CD8-positive, alpha-beta memory T cell (primary cell): ENCODE measurements at places on chromosomes 3 and 15. TPM values are rescaled to one million over a fixed set of nuclear protein-coding genes. Genes with fewer than 3 reads are reported as not detected.

GRCh38 chr3:42495393-42495792, 7.0 kb upstream of the VIPR1 start:
- DNase-seq = no peak
- peaks cover 12% of the 10 kb centered on the region for H3K27me3 ChIP-seq
- H3K4me3 ChIP-seq = no peak overlapping the region
- no peak overlapping the region for H3K27ac ChIP-seq
- no peaks in the 10 kb centered on the region for H3K36me3 ChIP-seq

DNA sequence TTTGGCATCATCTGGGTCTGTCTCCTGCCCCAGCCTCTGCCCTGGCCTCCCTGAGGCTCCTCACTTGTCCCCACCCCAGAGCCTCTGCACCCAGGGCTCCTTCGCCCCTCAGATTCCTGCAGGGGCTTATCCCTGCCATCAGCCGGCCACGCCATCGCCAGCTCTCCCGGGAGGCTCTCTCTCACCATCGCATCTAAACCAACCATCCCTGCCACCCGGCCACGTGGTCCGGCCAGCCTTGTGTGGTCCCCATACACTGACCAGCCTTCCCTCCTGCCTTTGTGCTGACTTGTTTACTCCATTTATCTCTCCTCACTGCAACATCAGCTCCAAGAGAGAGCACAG, 134.3 kb upstream of the IQSEC1 start:
- no peak overlapping the region for H3K27ac ChIP-seq
- no peak overlapping the region for H3K4me3 ChIP-seq
- no peaks in the 10 kb centered on the region for H3K36me3 ChIP-seq
- no peaks in the 10 kb centered on the region for H3K4me1 ChIP-seq

- H3K27ac ChIP-seq = no peak overlapping the region
- no peaks in the 10 kb centered on the region for H3K27me3 ChIP-seq
- H3K4me3 ChIP-seq = no peak overlapping the region
- DNase-seq = no peak
- H3K36me3 ChIP-seq = no peaks in the 10 kb centered on the region
- no peaks in the 10 kb centered on the region for H3K4me1 ChIP-seq
Measured at GRCh38 chr15:70698426-70698825, 64.9 kb downstream of the UACA start.

DNA sequence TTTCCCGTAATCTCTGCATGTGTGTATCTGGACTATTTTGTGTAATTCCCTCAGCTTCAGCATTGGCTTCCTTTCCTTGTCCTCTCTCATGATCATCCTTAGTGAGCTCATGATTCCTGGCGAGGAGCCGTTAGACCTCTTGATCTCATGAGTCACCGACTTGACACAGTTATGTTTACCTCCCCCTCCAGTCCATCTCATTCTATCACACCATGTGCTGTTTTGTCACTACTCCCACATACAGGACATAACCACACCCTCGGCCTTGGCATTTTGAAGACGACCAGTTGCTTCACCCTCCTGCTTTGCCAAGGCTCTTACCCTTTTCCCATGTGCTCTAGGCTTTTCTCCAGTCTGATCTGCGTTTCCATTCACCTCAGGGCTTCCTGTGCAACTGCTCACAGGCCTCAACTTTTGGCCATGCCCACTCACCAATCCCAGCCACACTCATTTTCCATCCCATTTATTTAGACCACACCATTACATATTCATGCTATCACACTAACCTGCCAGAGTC, 41.5 kb downstream of the CP start:
- no peak overlapping the region for H3K4me3 ChIP-seq
- no peak for DNase-seq
- no peak overlapping the region for H3K27ac ChIP-seq
- no peaks in the 10 kb centered on the region for H3K4me1 ChIP-seq
- peaks cover 15% of the 10 kb centered on the region for H3K36me3 ChIP-seq

DNA sequence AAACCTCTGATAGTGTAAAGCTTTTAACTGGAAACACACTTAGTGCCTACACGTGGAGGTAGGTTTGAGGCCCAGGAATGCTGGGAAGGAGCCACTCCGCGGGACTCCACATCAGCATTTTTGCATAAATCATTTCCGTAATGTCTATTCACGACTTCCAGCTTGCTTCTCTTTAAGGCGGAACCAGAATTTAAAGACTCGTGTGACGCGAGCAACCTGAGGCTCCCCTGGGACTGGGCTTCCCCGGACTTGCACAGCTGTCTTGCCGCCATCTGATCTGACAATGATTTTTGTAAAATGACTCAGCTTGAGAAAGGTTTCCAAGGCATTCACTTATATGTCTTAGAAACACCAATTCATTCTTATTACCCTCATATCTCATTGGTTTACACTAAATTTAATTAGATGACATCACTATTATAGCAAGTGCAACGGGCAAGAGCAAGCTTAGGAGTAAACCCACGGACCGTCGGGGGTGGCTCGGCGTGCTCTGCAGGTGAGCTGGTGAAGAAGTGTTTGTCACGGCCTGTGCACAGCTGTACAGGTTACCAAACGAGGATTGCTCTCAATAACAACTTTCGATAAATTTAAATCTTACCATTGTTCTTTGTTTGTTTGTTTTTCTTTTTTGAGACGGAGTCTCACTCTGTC, 95.2 kb downstream of the CHSY1 start:
- H3K4me3 ChIP-seq = no peak overlapping the region
- no peaks in the 10 kb centered on the region for H3K36me3 ChIP-seq
- no peak for DNase-seq
- no peaks in the 10 kb centered on the region for H3K4me1 ChIP-seq
- no peaks in the 10 kb centered on the region for H3K27me3 ChIP-seq

- peaks cover 11% of the 10 kb centered on the region for H3K36me3 ChIP-seq
- H3K4me3 ChIP-seq = no peak overlapping the region
- no peak for DNase-seq
- H3K27me3 ChIP-seq = no peaks in the 10 kb centered on the region
Measured at GRCh38 chr3:39065197-39065596, 13.4 kb downstream of the WDR48 start.

GRCh38 chr3:82055792-82056191, 294.3 kb upstream of the GBE1 start:
- DNase-seq = no peak
- no peaks in the 10 kb centered on the region for H3K4me1 ChIP-seq
- H3K27ac ChIP-seq = no peak overlapping the region
- no peaks in the 10 kb centered on the region for H3K36me3 ChIP-seq

GRCh38 chr15:41967506-41968206, 4.7 kb downstream of the EHD4 start:
- H3K36me3 ChIP-seq = no peaks in the 10 kb centered on the region
- DNase-seq = no peak
- no peaks in the 10 kb centered on the region for H3K27me3 ChIP-seq
- no peak overlapping the region for H3K4me3 ChIP-seq

- H3K4me1 ChIP-seq = no peaks in the 10 kb centered on the region
- no peak overlapping the region for H3K4me3 ChIP-seq
- no peak for DNase-seq
- H3K27ac ChIP-seq = no peak overlapping the region
Measured at GRCh38 chr3:149291178-149291577, 42.3 kb downstream of the TM4SF18 start.

- H3K4me1 ChIP-seq = peaks cover 38% of the 10 kb centered on the region
- H3K36me3 ChIP-seq = no peaks in the 10 kb centered on the region
- H3K4me3 ChIP-seq = no peak overlapping the region
- H3K27ac ChIP-seq = no peak overlapping the region
- no peaks in the 10 kb centered on the region for H3K27me3 ChIP-seq
Measured at GRCh38 chr3:12627370-12627769, 36.5 kb downstream of the RAF1 start.

DNA sequence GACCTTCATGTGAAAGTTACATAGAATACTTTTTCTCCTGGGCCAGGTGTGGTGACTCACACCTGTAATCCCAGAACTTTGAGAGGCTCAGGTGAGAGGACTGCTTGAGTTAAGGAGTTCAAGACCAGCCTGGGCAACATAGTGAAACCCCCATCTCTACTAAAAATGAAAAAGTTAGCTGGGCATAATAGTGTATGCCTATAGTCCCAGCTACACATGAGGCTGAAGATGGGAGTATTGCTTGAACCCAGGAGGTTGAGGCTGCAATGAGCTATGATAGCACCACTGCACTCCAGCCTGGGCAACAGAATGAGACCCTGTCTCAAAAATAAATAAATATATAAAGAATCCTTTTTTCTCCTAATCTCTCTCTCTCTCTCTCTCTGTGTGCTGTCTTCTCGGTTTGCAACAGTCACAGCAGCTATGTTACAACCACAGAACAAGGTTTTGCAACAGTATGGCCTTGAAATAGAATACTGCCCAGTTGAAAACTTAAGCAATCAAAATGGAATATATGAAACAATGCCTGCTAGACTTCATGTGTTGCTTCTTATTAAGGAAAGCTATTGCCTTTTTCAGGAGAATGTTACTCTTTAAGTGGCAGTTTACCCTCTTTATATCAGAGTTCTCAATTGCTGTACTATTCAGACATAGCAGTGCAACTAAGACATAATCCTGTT, 12.3 kb upstream of the DENND4A start:
- no peak overlapping the region for H3K4me3 ChIP-seq
- no peak for DNase-seq
- H3K27ac ChIP-seq = peak overlapping the region; percentile 39

CFAP91 gene
- 0.45 TPM for polyA plus RNA-seq

LRRK1 gene
- not detected for polyA plus RNA-seq

DOCK3 gene
- 0.16 TPM for polyA plus RNA-seq

RAD54L2 gene
- polyA plus RNA-seq = 17.9 TPM

BFSP2 gene
- 0.82 TPM for polyA plus RNA-seq

SAMD7 gene
- polyA plus RNA-seq = not detected

PIERCE2 gene
- polyA plus RNA-seq = not detected

CCR9 gene
- 1.4 TPM for polyA plus RNA-seq

PAQR5 gene
- polyA plus RNA-seq = not detected
